ENCODE measurements at places on chromosomes 2 and 18.
A peak's percentile ranks its signal among the peaks of the same experiment; 100 is the strongest.

GRCh38 chr2:128177315-128177714 lies 86.3 kb downstream of the UGGT1 start:
- DNase-seq = no peak

- DNase-seq = no peak
Observed at GRCh38 chr18:40874233-40874632, 1080.8 kb upstream of the PIK3C3 start.

GRCh38 chr2:49973917-49974368 lies 819.6 kb upstream of the FSHR start:
- DNase-seq = peak; percentile 80

DNA sequence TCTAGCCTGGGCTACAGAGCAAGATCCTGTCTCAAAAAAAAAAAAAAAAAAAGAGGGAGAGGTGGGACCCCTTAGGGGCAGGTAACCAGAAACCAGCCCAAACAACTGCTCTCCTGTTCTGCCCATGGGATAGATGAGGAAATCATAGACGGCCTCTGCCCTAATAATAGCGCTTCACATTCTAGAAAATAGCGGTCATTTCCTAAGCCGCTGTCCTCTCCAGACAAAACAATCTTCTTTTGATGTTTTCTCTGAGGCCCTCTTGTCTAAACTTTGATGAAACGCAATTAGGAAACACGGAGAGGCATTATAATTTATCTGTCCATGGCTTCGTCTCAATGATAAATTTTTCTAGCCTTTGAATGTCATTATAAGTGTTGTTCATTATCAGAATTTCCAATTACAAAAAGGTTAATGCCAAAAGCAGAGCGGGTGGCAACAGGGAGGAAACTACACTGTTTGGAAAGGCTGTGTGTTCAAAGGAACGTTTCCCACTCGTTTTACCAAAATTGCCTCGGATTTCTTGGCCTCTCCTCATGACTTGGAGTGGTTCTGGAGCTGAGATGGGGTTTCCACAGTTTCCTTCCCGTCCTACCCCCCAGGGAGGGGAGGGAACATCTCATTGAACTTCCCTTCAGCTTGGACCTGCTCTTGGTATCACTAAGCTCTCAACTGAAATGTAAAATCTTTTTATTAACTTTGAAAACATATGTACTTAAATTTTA lies 151.6 kb upstream of the ZNF236 start:
- DNase-seq = no peak

DNA sequence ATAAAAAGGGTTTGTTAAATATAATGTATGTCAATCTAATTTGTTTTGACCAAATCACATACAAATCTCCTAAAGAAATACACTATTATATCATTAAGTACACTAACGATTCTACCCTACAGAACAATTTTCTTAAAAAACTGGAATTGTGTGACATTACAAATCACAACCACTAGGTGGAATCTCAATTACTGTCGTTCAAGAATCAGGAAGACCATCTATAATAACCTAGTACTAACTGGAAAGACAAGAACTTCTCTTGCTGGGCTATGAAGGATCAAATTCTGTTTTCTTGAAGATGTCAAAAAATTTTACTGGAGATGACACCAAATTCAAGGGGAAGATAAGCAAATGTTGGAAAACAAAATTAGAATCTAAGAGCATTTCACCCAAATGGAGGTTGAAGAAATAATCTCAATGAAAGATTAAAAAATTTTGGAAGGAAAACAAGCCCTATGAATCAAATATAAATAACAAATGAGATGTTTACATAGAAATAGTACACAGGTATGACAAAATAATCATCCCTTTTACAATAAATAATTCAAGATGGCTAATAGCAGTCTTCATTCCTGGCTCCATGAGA lies 110.9 kb downstream of the STK39 start:
- DNase-seq = peak; percentile 8

DNA sequence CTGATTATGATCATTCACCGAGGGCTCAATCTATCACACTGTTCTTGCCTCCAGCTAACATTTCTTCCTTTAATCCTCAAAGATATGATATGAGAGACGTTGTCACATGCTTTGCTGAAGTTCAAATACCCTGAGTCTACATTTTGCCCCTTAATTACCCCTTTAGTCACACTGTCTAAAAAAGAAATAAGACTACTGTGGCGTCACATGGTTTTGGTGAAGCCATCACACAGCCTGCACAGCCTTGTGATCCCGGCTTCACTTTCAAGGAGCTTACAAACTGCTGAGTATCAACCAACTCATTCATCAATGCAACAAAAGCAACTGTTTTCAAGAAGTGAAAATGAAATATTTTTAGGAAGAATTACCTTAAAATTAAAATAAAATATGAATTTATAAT lies 31.9 kb upstream of the SOCS6 start:
- DNase-seq = no peak

- DNase-seq = no peak
Observed at GRCh38 chr2:128636802-128637147, 318.1 kb upstream of the HS6ST1 start.

DNA sequence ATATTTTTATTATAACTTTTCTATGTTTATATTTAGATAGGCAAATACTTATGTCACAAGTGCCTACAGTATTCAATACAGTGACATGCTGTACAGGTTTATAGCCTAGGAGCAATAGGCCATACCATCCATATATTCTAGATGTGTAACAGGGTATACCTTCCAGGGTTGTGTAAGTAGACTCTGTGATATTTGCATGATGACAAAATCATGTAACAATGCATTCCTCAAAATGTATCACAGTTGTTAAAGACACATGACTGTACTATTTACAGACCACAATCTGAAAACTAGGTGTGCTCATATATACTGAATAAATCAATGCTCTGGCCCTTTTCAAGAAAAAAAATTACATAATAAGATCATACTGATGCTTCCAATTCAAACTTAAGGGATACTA lies 433.2 kb upstream of the RGPD4 start:
- no peak for DNase-seq

- no peak for DNase-seq
Observed at GRCh38 chr2:231984992-231985391, 23.5 kb downstream of the DIS3L2 start.

DNA sequence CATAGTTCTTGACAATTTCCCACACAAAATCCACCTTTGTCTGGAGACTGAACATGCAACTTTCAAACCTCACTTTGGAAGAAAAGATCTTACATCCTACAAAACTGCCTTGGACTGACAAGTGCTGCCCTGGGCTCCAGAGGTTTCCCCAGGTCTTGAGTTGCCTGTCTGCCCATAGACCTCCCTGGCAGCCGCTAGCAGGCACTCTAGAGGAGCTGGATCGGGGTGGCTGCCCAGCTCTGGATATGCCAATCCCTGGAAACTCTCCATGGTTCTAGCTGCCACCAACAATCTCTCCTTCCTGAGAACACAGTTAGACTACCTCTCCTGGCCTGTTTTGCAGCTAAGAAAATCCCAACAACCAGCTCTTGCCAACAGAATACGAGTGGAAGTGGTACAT lies 3.4 kb upstream of the ITGB6 start:
- no peak for DNase-seq

- DNase-seq = no peak
Observed at GRCh38 chr18:2856547-2857170, 9.9 kb downstream of the EMILIN2 start.

DNA sequence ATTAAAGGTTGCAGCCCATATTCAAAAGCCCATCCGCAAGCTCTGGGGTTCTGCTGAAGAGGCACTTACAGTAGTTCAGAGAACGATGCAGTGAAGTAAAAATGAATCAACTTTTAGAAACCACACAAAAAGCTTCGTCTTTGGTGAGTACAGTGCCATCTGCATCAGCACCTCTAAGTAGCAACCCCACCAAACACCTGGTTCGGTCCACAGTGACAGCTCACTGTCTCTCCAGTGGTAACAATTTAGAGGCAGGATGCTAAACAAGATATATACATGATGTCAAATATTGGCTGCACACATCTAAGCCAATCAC lies 275.4 kb upstream of the TCF4 start:
- DNase-seq = no peak

- DNase-seq = no peak
Observed at GRCh38 chr2:230614913-230615332, 97.7 kb upstream of the CAB39 start.

- DNase-seq = no peak
Observed at GRCh38 chr2:148244593-148245292, 223.9 kb downstream of the MBD5 start.

GRCh38 chr18:69839497-69839896 lies 108.2 kb downstream of the CD226 start:
- DNase-seq = no peak

DNA sequence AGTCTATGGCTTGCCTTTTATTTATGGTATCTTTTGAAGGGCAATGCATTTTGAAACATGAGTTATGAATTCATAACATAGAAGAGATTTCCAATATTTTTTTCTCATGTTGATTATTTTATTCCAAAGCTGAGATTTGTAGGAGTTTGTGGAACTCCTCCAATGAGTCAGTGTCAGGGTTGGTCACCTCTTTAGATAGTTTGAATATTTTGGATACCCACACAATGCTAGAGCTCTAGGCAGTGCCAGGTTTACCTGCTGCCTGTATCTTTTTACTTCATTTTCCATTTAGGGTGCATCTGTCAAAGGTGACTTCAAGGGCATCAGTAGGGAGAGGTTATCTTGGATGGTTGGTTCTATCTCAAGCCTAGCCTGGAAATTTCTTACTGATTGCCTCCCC lies 152.7 kb downstream of the CERS6 start:
- no peak for DNase-seq

GRCh38 chr2:59604123-59604522 lies 949.3 kb downstream of the BCL11A start:
- DNase-seq = no peak

- DNase-seq = no peak
Observed at GRCh38 chr18:22276334-22276713, 106.9 kb downstream of the GATA6 start.

DNA sequence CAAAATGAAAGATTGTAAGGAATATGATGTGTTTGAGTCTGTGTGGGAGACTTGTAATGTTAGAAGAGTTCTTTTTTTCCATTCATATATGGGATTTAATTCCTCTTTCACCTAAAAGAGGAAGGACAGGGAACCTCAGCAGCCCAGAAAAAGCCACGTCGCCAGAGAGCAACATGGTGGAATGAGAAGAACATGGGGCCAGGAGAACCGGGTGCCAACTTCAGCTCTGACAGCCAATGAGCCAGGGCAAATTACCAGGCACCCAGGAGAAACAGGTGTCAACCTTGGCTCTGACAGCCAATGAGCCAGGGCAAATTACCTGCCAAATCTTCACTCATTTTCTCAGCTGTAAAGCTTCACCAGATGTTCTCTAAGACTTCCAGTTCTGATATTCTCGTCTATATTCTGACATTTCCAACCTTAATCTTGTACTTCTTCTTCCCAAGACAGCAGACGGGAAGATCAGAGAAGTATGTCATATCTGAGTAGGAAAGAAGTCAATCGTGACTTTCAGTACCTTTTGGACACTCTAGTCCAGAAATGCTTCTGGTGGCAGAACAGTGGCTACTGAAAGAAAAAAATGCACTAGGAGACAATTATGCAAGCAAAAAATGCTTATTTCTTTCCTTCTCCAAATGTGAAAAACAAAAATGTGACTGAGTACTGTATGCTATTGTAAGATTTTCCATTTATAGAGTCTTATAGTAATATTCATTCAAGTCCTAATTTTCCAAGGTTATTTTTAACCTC lies 79.2 kb upstream of the COL5A2 start:
- DNase-seq = no peak

GRCh38 chr2:18339326-18339725 lies 221.1 kb downstream of the RDH14 start:
- no peak for DNase-seq

GRCh38 chr2:29042561-29043075 lies 31.7 kb downstream of the PCARE start:
- DNase-seq = peak; percentile 48

GRCh38 chr2:21891191-21891590 lies 767.4 kb downstream of the TDRD15 start:
- DNase-seq = no peak

- DNase-seq = peak; percentile 97
Observed at GRCh38 chr2:196926562-196927375, at the start of gene PGAP1. TSS of gene PGAP1 (minus strand) at chr2:196926707. CDS start at chr2:196926616, 91 bp downstream.

- no peak for DNase-seq
Observed at GRCh38 chr18:42561521-42561920, 554.0 kb downstream of the RIT2 start.

DNA sequence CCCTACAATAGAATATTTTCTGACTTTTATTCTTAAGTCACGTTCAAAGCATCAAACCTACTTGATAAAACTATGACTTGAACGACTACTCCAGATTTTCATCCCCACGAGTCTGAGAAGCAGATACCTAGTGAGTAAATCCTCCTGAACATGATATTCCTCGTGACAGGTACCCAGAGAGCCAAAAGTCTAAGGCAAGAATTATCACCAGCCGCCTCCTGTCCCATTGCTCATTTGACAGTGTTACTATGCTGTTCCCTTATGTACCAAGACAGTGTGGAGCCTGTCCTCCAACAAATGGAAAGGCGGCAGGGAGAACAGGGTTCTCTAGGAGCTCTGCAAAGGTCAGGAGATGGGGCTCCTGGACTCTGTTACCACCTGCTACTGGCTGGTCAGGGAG lies 8.3 kb upstream of the ALPK2 start:
- no peak for DNase-seq

DNA sequence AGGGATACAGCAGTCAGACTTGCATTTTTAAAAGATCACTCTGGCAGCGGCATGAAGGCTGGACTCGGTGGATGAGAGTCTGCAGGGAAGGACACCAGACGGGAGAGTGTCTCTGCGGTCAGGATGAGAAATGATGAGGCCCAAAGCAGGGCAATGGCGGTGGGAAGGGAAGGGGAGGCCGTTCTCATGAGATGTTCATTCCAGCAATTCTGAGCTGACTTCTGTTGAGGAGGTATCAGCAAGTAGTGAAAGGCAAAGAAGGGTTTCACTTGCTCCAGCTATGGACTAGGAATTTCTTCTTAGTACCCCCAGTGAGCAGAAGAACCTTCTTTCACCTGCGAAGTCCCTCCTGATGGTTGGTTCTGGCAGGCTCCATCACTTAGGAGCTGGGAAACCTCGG lies 63.0 kb downstream of the STEAP3 start:
- DNase-seq = no peak

- DNase-seq = no peak
Observed at GRCh38 chr2:55096586-55096985, 46.3 kb upstream of the RTN4 start.

DNA sequence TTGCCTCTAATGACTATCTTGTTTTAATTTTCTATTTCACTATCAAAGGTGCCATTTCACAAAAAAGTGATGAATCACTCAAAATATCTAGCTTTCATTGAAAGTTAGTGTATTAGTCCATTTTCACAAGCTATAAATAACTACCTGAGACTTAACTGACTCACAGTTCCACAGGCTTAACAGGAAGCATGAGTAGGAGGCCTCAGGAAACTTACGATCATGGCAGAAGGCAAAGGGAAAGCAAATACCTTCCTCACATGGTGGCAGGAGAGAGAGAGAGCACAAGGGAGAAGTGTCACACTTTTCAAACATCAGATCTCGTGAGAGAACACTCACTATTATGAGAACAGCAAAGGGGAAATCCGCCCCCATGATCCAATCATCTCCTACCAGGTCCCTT lies 1220.4 kb upstream of the ZEB2 start:
- DNase-seq = no peak

- DNase-seq = no peak
Observed at GRCh38 chr2:86031151-86031550, 74.5 kb downstream of the POLR1A start.

Data from DMS79 treated with DMSO at 0.1 percent for 48 hours (cell line).